ENCODE measurements at places on chromosomes 7 and 10.

DNA sequence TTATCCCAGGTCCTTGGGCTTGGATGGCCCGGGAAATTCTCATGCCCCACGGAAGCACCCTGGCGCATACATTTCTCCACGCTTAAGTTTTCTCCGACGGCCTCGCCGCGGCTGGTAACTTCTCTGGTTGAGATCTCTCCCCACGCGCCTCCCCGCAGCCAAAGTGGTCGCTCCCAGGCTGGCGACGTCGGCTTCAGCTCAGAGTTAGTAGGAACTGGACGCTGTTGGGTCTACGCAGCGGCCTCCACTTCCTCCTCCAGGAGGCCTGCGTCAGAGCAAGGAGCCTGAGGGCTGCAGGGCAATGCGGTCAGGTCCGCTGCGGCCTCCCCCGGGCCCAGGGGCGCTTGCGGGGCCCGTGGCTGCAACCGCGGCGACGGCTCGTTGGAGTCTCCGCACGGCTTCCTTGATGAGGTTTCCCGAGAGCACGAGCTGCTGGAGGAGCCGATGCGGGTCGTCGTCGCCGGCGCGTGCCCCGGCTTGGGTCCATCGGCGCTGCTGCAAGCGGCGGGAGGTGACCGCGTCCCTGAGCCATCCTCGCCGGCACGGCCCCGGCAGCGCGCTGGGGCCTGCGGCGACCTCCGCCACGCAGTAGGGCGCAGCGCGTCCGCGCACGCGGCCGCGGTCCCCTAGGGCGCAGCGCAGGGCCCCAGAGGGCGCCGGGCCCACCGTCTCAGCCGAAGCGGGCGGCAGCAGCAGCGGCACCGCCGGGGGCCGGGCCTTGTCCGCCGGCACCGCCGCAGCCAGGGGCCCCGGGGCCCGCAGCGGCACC, 744 bp downstream of the FRAT2 start:
- DNase-seq: no peak

GRCh38 chr7:69696054-69696591, 97.8 kb downstream of the AUTS2 start:
- DNase-seq: no peak

DNA sequence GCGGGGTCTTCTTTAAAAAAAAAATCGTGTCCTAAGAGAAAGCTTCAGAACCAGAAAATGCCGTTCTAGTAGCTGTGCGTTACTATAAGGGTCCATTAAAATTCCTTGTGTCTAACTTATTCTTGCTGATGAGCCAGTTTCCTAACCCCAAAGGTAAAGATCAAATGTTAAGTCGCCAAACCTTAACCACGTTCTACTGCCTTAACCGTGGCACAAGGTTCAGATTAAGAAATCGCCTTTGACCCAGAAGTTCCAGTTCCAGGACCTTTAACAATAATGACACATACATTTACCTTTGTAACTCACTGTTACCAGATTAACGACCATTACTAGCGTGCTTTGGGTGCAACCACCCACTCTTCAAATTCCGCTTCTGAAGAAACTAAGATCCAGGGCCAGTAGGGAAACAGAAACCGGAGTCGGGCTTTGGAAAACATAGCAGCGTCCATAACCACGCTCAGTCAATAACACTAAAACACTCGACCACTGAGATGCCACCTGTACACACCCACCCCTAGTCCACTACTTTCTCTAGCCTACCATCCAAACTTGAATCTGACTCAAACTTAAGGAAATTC, 620 bp downstream of the BET1 start:
- peak; percentile 26 for DNase-seq

GRCh38 chr7:40162516-40162915, 27.7 kb downstream of the SUGCT start:
- no peak for DNase-seq

- DNase-seq: no peak
Observed at GRCh38 chr7:129799350-129799955, 153.3 kb downstream of the UBE2H start.

DNA sequence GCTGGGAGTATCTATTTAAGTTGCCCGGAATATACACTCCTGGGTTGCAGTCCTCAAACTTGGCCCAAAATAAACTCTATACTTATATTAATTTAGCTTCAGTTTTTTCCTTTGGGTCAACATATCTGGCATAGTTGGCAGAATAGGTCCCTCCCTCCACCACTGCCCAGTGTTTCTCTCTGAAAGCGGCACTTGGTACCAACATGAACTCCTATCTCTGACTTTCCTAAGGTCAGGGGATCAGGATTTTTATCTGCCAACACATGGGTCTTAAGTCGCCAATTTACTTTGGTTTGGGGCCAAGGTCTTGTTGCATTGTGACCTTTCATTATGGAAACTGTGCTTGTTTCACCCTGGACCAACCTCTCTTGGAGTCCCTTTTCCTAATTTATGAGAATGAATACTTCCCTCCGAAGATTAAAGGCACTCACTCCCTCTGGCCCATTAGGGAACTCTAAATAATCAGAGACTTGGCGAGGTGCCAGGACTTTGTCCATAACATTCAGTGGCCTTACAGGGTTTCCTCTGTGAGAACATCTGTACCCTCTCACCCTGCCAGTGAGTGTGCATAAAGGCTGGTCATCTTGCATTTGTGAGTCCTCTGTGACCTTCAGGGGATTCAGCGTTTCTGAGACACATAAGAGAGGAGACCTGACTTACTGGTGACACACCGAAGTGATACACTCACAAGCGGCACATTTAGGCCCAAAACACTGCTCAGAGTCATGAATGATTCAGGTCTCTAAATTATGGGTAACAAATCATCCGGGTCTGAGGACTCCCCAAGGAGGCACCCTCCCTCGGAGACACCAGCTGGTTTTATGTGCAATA, 19.7 kb upstream of the FKBP9 start:
- DNase-seq: peak; percentile 60

- no peak for DNase-seq
Observed at GRCh38 chr7:2092279-2092678, 140.5 kb downstream of the MAD1L1 start.

DNA sequence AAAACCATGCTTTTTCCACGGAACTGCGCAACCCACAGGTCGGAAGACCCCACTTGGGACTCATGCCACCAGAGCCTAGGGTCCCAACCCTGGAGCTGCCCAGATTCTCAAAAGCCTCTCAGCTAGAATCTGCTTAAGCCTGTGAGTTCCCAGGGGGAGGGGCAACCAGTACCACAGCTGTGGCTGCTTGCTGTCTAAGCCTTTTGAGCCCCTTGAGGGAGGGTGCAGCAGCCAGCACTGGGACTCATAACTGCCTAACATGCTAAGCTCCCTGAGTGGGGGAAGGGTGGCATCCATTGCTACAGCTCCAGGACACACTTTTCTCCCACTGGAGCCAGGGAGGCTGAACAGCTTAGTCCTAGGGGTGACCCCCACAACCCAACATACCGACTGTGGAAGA, 485.6 kb upstream of the GRM3 start:
- DNase-seq: no peak

DNA sequence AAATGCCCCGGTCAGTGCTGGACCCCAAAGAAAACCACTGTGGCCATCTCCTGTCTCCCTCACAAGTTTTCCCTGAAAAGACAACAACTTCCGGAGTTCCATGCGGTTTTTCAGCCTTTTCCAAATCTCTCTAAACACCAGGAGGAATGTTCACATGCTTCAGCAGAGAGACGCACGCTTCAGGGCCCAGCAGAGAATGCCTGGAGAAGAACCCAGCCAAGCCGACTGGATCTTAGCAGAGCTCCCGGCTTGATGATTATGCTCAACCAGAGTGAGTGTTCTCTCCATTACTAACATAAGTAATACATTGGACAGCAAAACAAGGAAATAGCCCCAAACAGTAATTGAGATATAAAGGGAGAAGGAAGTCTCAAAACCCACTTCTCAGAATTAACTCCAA, 17.9 kb downstream of the PRKCQ start:
- DNase-seq: no peak

DNA sequence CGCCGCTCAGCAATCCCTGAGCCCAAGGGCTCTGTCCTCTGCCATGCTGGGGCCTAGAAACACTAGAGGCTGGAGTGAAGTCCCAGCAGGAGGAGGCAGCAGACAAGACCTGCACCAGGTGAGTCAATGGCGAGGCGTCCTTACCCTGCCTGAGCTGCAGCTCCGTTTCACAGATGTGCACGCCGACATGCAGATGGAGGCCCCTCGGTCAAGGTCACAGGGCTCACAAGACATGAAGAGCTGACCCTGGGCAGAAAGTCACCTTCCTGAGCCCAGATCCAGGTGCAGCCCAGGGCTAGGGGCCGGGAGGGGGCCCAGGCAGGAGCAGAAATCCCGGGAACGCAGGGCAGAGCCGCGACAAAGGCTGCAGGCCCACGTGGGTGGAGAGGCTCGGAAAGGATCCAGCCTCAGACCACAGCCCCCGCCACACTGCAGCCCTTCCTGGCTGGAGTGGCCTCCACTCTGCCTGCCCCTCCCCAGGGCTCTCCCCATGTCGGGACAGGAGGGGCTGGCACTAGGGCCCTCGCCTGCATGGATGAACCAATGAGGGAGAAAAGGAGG, 23.8 kb downstream of the PDGFA start:
- DNase-seq: no peak

- peak; percentile 41 for DNase-seq
Observed at GRCh38 chr7:100585511-100586265, at the start of gene LRCH4. TSS of gene LRCH4 (minus strand) at chr7:100586129. CDS start at chr7:100586100, 29 bp downstream.

DNA sequence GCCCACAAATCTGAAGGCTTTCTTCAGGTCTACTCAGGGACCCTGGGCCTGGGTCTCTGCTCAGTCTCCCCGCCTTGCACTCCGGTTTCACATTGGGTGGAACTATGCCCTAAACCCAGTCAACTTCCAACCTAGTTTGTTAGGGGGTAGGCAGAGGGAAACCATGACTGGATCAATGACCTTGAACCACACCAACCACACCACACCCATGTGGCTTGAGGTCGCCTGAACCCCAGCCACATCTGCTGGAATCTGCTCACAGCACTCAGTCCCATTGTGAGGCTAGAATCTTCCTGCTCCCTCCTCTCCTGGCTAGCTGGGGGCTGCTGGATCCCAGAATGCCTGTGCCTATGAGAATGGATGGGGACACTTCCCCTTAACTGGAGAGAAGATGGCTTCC, 17.9 kb downstream of the RFC2 start:
- no peak for DNase-seq

DNA sequence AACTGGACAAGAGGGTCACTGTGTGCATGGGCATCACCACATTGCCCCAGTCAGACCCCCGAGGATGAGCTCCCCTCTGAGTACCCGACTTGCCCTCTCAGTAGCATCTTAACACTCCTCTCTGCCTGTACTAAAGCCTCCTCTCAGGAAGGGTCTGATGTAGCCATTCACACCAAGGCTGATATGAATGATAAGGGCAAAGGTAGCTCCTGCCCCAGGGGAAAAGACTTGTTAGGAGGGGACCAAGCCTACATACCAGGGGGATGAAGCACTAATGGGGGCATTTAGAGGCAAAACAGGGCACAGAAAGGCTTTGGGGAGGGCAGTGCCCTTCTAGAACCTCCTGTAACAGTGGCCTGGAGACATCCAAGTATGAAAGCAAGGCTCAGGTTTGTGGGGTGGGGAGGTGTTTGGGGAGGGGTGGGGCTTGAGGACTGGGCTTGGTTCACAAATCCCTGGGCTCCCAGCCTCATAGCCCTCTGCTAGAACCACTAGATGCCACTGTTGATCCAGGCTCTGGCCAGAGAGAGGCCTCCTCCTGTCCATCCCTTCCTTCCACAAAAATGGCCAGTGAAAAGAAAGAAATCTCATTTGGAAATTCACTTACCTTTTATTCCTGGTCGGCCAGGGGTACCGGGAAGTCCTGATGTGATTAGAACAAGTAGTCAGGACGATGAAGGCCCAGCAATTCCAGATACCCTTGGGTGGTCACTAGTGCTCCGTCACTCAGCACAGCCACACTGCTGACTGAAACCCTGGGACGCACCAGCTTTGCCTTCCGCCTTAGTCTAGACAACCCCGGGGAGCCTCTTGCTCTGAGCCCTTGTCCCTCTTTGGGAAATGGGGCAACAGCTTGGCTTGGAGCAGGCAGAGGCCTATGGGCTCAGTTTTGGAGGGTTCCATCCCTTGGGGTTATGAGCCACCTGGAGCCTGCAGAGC, 40.3 kb downstream of the COL17A1 start:
- peak; percentile 1 for DNase-seq

DNA sequence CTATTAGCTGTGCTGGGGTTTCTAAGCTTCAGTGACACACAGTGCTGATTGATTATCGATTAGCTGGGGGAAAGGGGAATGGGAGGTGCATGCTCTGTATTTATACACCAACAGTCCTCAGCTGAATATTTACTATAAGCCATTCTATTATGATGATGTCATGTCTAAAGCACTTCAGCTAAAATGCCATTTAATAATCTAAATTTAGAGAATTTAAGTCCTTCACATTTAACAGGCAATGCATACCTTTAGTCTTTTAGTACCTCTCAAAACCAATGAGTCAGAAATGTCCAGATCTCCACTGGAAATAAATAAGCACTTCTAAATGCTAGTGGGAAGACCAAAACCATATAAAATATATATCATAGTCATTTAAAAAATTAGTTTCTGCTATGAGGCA, 24.6 kb downstream of the RPP38 start:
- DNase-seq: no peak

GRCh38 chr10:64484811-64485330, 963.7 kb downstream of the REEP3 start:
- DNase-seq: no peak

- DNase-seq: no peak
Observed at GRCh38 chr10:49389361-49389933, 6.4 kb downstream of the DRGX start.

DNA sequence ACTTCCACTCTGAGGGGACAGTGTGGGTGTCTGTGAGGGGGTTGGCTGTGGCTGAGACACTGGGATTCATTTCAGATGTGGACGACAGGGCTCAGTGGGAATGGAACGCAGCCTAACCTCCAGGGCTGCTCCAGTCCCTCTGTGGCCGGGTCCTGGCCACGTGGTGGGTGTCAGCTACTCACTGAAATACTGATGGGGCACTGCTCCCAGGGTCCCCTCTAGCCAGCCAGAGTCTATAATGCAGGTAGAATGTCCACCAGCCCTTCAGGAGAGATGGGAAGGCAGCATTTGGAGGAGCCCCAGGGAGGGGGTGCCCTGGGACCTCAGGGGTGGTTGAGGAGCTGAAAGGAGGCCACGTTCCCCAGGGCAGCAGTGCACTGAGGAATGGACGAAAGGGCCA, 87.2 kb upstream of the LANCL2 start:
- no peak for DNase-seq

DNA sequence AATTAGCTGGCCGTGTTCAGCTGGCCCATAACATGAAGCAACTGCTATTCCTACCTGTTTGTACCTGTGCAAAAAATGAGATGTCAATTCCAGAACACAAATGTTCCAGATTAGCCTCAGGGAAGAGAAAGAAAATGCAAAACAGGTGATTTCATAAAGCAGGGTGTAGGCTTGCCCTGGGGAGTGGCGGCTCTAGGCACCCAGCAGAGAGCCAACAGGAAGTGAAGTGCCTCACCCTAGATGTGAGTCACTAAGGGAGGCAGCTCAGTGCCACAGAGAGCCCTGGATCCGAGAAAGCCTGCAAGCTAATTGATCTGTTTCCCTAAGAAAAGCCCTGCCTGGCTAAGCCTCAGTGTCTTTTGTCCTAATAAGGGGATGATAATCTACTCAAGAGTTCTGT, 240.0 kb downstream of the ARHGAP21 start:
- DNase-seq: no peak

DNA sequence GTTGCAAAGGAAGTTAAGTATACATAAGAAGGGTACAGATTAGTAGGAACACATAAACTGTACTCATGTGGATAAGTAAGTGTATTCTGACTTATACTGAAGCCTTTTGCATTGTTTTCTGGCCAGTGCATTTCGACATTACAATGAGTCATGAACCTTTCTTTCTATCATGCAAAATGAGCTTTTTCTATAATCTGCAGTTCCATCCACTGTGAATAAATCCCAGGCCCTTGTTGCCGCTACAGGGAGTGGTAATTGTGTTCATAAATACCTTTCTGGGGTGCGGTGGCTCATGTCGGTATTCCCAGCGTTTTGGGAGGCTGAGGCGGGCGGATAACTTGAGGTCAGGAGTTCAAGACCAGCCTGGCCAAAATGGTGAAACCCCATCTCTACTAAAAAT, 858.3 kb downstream of the GRM8 start:
- no peak for DNase-seq

All from NCI-H1105 treated with DMSO at 0.1 percent for 48 hours (cell line).